NCI-H1436 treated with DMSO at 0.1 percent for 48 hours (cell line): ENCODE measurements at places on chromosomes 3 and 15.

DNA sequence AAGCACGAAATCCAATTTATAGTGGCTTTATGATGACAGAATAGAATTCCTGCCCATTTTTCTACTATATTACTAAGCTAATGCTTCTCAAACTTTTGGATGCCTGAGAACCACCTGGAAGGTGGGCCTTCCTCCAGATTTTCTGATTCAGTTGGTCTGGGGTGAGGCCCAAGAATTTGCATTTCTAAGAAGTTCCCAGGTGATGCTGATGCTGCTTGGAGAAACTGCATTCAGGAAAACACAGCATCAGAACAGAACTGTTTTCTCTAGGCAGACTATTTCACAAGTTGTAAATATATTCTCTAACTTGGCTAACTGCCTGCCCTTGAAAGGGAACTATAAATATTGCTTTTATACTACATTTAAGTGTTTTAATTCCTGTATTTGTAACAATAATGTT, 644.9 kb upstream of the DPPA4 start:
- no peak for DNase-seq

GRCh38 chr3:185730550-185730949, 94.3 kb downstream of the IGF2BP2 start:
- no peak for DNase-seq

DNA sequence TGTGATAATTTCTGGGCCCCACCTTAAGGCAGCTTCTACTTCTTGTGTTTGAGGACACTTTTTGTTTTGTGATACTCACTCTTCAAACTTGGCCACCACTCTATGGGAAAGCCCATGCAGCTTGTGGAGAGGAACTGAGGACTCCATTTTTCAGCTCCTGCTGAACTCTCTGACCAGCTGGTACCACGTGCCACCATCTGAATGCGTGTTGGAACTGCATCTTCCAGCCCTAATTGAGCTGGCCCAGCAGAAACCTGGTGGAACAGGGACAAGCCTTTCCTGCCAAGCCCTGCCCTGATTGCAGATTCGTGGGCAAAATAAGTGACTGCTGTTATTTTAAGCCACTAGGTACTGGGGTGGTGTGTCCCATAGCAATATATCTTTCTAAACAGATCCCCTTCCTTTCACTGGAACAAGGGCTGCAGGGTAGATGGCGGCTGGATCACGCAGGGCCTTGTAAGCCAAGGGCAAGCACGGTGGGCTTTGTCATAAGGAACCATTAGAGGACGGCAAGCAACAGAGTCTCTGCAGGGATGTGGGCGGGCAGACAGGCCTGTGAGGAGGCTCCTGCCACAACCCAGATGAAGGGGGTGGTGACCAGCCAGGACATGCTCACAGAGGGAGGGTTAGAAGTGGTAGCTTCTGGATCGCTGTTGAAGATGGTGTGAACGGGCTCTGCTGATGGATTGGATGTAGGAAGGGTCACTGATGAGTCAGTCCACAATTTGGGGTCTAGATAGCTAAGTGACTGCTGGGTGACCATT, 9.5 kb downstream of the H1-8 start:
- DNase-seq: no peak

GRCh38 chr3:156448300-156448699, 106.6 kb downstream of the SSR3 start:
- DNase-seq: no peak

- DNase-seq: no peak
These were observed 365 bp upstream of the GTF2A2 start for GRCh38 chr15:59657635-59658125.

DNA sequence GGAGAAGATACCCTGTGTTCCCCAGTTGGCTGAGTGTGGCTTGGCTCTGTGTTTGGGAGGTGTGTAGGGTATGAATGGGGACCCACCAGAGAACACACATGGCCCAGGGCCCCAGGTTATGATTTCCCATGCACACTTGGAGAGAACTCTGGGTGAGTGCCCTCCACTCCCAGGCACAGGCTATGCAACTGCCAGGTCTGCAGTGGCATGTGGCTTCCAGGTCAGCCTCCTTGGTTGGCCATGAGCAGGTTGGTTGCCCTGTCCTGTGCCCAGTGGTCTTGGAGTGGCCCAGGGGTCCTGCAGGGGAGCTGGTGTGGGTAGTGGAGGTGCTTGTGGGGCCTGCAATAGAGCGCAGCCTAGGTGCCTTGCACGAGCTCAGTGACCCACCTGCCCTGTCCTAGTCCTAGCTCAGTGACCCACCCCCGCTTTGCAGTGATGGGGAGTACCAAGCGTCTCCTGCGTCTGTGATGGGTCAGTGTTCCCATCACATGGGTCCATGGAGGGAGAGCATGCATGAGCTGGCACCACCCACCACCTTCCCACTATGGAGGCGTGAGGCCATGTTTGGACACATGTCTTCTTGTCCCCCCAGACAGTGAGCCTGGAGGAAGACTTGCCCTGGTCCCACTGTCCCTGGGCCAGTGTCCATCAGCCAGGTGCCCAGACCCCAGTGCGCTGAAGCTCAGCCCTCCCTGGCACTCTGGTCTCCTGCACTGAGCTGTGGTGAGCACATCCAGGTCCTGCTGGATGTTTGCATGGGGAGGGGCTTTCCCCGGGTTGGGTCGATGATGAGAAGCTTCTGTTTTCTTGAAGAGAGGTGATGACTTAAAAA, 217.3 kb downstream of the SNRPN start:
- no peak for DNase-seq

- DNase-seq: no peak
These were observed 50.9 kb upstream of the MAP3K13 start for GRCh38 chr3:185311991-185312390.

GRCh38 chr3:36993326-36994283, at the start of gene MLH1:
Gene MLH1, plus strand, starts transcription at chr3:36993518. Its CDS starts 30 bp downstream, at chr3:36993548.
- DNase-seq: no peak

DNA sequence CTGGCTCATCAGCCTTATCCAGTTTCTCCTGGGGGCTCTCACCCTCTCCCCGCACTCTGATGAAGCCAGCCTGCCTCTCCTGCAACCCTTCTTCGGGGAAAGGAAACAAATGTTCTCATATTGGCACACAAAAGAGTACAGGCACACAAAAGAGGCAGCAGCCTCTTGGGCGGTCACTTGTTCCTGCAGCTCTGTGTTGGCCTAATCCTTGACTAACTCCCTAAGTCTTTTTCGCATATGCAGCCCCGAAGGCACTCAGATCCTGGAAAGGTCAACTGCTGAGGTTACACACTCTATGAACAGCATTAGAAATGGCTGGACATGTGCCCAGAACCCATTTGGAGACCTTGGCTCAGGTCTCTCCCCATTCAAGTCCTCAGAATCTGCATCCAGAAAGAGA, 7.4 kb upstream of the CAMP start:
- no peak for DNase-seq

DNA sequence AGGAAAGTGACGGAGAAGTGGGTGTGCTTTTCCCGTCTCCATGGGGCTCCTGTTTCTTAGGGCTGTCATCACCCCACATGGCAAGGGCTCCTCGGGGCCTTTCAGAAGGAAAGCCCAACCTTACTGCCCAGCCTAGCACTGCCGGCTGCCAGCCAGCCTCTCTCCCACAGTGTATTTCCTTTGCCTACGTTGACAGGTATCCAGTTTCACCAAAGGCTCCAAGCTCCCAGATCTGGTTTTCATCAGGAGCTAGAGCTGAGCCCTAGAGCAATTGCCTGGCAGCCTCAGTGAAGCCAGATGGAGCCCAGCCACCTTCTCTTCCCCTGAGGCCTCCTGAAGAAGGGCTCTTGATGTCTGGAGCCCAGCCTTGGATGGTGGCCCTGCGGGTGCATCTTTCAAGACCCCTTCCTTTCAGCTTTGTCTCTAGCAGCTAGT, 20.2 kb downstream of the CRABP1 start:
- no peak for DNase-seq

DNA sequence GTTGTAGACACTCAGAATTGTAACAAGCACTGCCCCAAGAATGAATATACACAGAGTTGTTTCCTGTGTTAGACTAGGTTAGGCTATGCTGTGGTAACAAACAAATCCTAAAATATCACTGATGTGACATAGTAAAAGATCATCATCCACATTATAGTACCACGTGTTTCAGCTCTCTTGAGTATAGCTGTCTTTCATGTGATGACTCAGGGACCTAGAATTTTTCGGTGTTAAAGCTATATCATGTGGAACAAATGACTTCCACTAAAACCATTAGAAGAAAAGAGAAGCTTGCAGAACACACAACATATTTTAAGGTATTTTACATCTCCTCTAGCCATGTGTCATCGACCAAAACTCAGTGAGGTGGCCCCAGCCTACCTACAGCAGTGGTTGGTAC, 307.9 kb upstream of the RBMS3 start:
- no peak for DNase-seq

DNA sequence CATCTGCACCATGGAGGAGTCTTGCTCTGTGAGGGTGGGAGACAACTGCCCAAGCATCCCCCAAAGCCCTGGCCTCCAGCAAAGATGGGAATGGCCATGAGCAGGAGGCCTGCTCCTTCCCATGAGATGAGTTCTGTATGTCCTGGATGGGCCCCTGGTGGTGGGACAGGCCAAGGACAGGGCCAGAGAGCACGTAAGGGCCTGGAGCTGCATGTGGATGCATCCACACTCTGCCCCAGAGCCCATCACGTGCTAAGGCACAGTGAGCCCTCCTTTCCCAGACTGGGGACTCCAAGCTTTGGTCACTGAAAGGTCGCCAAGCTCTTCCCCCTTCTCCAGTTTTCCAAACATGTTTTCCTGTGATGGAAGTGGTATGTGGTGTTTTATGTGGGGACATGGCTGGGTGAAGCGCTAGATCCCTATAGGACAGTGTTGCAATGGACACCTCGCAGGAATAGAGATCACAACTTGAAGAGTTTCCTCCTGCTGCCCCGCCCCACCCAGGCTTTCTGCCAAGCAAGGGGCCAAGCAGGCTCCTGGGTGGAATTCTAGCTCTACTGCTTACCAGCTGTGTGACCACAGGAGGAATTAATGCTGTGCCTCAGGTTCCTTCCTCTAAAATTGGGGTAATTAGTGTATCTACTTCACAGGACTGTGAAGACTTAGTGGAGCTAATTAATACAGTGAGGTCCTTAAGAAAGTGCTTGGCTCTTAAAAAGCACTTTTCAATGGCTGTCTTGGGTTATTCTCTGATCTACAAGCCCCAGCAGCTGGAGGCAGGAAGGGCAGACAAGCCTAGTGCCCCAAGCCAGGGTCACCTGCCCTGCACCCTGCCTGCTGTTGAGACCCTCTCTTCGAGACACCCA, 106.4 kb upstream of the RPL32 start:
- DNase-seq: no peak

GRCh38 chr15:45829336-45830153, 194.7 kb downstream of the SQOR start:
- DNase-seq: no peak

GRCh38 chr3:168991803-168992202, 671.7 kb downstream of the MECOM start:
- no peak for DNase-seq

DNA sequence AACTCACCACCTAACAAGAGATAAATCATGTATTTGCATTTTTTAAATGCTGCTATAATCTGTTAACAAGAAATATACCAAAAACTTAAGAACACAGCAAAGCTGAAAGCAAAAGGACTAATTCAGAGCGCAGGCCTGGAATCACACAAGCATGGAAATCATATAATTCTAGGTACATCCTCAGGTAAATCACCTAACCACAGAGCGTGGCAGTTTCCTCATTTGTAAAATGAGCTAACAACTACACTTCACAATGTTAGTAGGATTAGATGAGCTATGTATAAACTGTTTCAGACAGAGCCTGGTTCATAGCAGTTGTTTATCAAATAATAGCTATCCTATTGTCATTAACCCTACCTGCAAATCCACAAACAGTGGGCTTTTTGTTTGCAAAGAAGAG, 146.4 kb downstream of the ERC2 start:
- DNase-seq: no peak
